ENCODE measurements at places on chromosomes 5 and 9.

- no peak for DNase-seq
Observed at GRCh38 chr5:140235791-140236551, 61.0 kb downstream of the CYSTM1 start.

GRCh38 chr5:122004201-122004600 lies 42.4 kb downstream of the SRFBP1 start:
- no peak for DNase-seq

DNA sequence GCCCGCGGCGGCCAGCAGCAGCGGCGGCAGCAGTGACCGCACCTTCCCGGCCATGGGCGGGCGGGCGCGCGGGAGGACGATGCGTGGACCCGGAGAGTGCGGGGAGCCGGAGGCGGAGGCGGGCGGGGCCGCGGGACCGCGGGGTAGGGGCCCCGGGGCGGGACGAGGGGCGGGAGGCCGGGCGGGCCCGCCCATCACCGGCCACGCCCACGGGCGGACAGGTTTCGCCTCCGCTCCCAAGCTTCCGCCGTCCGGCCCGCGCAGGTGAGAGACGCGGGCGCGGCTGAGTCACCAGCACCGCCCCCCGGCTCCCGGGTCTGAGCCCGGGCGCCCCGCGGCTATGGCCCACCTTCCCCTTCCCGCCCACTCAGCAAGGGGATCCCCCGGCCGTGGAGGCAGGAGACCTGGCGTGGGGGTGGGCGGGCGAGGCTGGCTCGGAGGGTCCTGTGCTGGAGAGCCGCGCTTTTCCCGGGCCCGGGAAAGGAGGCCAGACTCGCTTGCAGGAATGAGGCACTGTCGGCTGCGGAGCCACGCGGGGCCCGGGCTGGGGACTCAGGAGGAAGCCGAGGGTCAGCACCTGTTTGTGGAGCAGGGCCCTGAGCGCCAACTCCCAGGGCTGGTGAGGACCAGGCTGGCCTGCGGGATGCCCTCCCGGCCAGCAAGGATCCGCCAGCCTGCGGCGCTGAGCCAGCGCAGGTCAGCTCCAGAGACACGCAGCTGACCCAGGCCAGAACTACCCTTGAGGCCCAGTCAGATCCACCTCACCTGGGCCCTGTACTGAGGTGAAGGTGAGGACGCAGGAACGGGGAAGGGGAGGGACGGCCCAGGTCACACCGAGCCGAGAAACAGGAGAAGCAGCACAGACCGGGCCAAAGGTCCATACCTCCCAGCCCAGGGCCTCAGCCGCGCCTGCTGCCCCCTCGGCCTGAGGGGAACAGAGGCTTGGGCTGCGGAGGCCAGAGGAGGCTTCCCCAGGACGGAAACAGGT lies at the start of gene ENTPD2:
Gene ENTPD2 (minus strand): TSS at position 118 of the 988 bp plus-strand sequence. CDS start 64 bp downstream, at position 54.
- no peak for DNase-seq

DNA sequence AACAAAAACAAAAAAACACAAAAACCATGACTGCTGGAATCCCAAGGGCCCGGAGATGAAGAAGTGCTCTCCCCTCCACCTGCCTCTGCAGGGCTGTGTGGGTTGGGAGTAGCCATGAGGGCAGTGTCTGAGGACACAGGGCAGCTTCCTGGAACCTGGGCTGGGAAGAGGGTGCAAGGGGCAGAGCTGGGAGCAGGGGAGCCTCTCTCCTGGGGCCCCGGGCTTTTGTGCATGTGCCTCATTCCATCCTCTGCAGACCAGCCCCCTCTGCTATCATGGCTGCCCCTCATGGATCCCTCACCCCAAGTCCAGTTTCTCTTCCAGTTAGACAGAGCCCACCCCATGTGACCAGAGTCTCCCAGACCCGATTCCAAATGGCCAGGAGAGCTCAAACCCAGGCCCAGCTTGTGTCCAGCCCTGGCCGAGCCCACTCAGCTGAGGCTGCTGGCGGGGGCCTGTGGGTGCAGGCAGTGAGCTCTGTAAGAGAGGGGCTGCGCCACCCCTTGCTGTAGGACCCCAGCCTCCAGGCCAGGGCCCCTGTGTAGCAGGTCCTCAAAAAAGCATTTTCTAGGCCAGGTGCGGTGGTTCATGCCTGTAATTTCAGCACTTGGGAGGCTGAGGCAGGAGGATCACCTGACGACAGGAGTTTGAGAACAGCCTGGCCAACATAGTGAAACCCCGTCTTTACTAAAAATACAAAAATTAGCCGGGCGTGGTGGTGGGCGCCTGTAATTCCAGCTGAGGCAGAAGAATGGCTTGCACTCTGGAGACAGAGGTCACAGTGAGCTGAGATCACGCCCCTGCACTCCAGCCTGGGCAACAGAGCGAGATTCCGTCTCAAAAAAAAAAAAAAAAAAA lies 44.5 kb downstream of the PLPP7 start:
- DNase-seq = no peak

- peak; percentile 80 for DNase-seq
Observed at GRCh38 chr5:102755686-102756371, 724 bp downstream of the PAM start.

GRCh38 chr5:86526811-86527348 lies 90.9 kb upstream of the COX7C start:
- DNase-seq = no peak

GRCh38 chr5:105371169-105371568 lies 1808.6 kb upstream of the NUDT12 start:
- DNase-seq = no peak

- no peak for DNase-seq
Observed at GRCh38 chr9:68794898-68795297, 89.9 kb downstream of the PIP5K1B start.

DNA sequence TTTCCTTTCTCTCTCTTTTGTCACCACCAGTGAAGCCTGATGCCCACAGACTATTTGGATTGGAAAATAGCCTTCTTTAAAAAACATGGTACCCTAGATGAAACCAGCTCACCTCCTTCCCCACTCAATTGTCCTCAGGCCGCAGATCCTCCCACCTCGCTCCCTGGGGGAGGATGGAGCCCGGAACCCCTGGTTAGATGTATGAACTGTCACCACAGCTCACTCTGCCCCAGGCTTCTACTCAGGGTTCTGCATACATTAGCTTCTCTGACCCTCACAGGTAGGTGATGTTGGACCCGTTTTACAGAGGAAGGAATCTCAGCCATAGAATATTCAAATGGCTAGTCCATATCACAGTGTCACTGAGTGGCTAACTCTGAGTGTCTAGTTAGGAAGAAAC lies 1.8 kb downstream of the MAMDC2 start:
- DNase-seq = no peak

DNA sequence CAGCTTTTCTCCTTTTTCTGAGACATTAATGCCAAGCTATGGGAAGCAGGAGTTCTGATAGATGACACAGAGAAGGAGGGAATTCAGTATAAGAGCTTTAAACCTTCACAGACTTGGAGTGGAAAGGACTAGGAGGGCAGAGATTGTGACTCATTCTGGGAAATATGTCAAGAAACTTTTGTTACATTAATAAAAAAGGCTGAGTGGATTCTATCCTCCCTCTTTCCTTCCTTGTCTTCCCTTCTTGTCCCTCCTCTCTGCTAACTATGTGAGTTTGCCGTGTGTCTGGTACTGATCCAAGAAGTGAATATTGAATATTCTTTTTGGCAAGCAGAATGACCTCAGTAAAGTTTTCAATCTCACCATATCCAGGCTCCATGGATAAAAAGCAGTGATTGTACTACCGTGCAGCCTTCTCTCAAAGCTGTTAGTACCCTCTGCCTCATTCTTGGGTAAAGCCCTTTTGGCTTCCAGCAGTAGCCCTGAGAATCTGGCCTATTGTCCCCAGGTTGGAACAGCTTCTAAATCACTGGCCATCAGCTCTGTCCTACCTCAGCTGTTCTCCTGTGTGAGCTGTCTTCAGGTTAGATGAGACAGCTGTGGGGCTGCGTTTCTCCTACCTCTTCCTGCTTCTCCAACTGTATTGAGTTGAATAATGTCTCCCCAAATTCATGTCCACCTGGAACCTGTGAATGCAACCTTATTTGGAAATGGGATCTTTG lies 73.9 kb downstream of the ATG10 start:
- no peak for DNase-seq

DNA sequence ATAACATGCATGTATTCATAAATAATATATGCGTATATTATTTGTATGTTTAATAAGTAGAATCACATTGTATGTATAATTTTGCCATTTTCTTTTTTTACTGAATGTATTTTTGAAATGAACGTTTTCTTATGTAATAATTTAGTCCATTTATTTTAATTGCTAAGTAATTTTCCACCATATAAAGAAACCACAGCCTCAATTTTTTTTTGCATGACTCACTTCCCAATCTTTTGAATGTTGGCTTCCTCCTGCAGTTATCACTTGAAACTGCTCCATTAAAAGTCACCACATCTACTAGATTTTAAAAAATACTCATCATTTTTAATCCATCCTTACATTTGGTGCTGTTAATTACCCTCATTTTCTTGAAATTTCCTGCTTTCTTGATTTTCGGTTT lies 363.3 kb upstream of the MEF2C start:
- DNase-seq = no peak

- no peak for DNase-seq
Observed at GRCh38 chr5:116355819-116356601, 218.6 kb downstream of the SEMA6A start.

GRCh38 chr9:6925836-6926235 lies 168.1 kb downstream of the KDM4C start:
- DNase-seq = no peak

DNA sequence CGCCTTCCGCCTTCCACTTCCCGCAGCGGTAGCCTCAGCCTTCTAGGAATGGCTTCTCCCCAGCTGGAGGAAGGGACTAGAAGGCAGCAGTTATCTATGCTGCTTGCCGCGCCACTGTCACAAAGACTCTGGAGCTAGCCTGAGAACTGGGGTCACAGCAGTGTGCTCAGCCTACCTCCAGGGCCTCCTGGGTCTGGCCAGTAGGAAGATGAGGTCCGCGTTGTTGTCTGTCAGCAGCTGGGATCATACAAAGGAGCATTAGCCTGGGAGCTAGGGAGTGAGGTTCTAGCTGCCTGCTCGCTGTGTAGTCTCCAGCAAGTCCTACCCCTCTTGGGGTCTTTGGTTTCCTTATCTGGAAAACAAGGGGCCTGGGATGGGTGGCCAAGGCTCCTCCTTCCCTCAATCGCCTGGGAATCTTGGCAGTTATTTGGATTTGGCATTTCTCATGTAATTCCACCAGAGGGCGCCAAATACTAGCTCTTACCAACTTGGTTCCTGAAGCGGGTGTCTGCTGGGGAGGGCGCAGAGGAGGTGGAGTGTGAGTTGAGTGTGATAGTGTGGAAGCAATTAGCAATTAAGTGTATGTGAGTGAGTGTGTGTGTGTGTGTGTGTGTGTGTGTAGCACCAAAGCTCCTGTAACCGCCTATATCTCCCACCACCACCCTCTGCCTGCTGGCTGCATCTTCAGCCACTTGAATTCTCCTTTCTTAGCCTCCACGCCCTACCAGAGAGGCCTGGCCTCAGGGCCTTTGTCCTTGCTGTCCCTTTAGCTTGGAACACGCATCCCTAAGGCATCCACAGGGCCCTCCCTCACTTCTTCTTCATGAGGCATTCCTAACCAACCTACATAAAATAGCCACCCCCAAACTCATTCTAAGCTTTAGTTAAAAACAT lies 97.1 kb downstream of the ENTREP1 start:
- DNase-seq = no peak

DNA sequence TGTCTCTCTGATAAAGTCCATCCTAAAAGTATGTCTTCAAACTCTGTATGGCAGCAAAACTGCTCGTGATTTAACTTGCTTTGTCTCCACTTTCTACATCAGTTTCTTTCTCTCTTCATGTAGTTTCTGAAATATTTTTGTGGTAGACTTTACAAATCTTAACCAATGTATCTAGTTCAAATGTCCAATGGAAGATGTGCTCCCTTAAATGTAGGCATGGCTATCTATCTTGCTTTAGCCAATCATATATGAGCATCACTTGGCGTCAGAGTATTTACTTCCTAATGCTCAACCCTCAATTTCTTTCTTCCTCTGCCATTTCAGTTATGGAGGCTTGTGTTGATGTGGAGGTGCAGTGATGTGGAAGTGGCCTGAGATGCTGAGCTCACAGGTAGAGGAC lies 206.1 kb upstream of the ZNF608 start:
- no peak for DNase-seq

GRCh38 chr9:112445196-112445595 lies 41.4 kb upstream of the KIAA1958 start:
- no peak for DNase-seq

Measured in activated naive CD4-positive, alpha-beta T cell treated with anti-CD3 and anti-CD28 coated beads, Interleukin-2, amount 50 U/mL, for 72 hours (primary cell).